ENCODE measurements at places on chromosomes 11 and 22.
A peak's percentile ranks its signal among the peaks of the same experiment; 100 is the strongest.

GRCh38 chr11:125724125-125724524, 22.0 kb upstream of the PATE1 start:
- no peak for DNase-seq

- no peak for DNase-seq
Measured at GRCh38 chr11:17171916-17172315, 35.9 kb downstream of the PIK3C2A start.

DNA sequence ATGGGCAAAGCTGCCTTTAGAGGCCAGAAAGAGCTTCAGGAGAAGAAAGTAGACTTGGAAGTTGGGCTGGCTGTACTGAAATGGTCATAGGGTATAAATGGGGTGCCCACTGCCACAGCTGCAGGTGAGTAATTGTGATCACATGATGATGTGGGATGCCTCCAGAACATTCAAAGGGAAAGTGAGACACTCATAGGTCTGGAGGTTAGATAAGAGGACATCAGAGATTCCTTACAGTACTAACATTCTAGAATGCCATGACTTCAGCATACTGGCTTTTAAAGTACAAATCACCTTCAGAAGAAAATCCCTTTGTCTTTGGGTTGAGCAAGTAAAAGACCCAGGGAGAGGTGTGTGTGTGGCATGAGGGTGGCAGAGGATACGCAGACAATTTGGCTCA, 419.2 kb downstream of the TENM4 start:
- no peak for DNase-seq

- no peak for DNase-seq
Measured at GRCh38 chr11:17696741-17697140, 22.6 kb upstream of the MYOD1 start.

GRCh38 chr22:38455530-38456271, 702 bp upstream of the KCNJ4 start:
- DNase-seq = no peak

DNA sequence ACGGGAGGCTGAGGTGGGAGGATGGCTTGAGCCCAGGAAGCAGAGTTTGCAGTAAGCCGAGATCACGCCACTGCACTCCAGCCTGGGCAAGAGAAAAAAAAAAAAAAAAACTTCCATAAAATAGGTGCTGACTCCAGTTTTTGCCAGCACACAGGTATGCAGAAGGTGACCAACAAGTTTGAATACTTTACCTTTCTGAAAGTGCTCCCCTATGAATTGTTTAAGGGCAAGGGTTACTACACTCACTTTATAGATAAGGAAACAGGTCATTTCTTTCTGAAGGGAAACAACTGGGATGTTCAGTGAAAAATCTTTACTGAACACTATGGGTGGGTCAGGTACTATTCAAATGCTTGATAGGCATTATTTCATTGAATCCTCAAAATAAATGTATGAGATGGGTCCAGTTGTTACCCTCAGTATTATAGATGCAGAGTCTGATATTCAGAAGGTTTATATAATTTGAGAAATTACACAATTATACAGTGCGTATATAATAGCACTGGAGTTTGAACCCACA, 538.5 kb downstream of the INSC start:
- DNase-seq = no peak

- DNase-seq = no peak
Measured at GRCh38 chr11:15670520-15671070, 555.9 kb downstream of the INSC start.

GRCh38 chr11:63603180-63603518, 11.1 kb downstream of the PLAAT3 start:
- DNase-seq = peak; percentile 90

GRCh38 chr22:24093855-24094254, 82.8 kb downstream of the CABIN1 start:
- DNase-seq = no peak

DNA sequence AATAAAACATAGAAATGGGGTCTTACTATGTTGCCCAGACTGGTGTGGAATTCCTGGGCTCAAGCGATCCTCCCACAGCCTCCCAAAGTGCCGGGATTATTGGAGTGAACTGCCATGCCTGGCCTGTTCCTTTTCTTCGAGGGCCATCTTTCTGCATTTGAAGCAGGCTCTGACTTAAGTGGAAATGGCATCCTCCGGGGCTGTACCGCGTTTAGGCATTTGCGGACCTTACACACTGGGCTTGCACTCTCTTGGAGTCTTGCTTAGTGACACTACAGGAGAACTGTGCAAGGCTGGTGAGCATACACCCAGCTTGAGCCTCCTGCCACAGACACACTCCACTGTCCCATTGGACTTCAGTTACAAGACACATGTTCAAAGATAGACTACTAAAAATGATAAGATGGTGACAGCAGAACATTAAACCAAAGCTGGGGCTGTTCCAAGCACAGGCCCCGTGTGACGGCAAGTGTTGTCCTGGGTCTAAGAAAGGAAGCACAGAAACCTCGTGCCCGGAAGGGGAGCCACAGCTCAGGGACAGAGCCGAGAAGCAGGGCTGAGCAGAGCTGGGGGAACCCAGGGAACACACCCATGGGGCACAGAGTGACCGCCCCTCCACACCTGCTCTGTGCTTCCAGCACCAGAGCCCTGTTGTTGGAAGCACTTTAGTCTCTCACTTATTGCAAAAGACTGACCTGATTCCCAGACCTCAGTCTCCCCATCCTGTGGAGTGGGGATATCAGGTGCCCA, 59.0 kb upstream of the SHANK2 start:
- no peak for DNase-seq

GRCh38 chr11:58125469-58125868, at the start of gene OR9I1:
OR9I1 (minus strand) TSS chr11:58125530; CDS start chr11:58119444, 6,086 bp downstream.
- DNase-seq = no peak

DNA sequence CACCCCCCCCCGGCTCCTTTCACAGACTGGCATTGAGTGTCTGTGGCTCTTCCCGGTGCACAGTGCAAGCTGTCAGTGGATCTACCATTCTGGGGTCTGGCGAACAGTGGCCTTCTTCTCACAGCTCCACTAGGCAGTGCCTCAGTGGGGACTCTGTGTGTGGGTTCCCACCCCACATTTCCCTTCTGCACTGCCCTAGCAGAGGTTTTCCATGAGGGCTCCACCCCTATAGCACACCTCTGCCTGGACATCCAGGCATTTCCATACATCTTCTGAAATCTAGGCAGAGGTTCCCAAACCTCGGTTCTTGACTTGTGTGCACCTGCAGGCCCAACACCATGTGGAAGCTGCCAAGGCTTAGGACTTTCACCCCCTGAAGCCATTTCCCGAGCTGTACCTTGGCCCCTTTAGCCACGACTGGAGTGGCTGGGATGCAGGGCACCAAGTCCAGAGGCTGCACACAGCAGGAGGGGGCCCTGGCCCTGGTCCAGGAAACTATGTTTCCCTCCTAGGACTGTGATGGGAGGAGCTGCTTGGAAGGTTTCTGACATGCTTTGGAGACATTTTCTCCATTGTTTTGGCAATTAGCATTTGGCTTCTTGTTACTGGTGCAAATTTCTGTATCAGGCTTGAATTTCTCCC, 26.0 kb downstream of the BCL2L13 start:
- no peak for DNase-seq

DNA sequence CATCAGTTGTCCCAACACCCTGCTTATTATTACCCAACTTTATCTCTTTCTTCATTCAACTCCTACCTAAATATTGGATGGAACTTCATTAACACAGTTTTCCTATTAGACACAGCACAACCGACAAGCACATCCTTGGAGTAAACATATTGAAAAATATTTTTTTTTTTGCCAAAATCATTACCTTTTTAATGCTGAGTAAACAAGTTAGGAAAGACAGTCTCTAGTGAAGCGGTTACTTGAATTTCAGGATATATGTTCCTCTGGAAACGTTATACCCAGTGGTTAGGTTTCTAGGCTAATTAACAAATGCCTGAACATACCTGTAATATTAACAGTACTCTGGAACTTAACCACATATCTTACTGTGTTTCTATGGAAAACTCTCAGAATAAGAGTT, 11.4 kb downstream of the SESN3 start:
- no peak for DNase-seq

DNA sequence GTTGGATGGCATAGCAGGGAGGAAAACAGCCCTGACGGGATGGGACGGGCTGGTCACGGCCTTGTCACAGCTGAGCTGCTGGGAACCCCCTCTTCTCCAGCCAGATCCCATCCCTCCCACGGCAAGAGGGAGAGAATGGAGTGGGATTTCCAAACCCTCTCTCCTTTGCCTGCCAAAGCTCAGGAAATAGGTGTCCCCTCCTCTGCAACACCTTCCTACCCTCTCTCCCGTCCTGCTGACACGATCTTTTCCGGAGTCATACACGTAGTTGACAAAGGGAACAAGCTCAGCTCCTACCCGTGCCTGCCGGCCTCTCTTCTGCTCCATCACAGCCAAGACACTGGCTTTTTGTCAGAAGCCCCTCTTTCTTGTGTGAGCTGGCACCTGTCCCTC, 48.1 kb downstream of the PISD start:
- no peak for DNase-seq

DNA sequence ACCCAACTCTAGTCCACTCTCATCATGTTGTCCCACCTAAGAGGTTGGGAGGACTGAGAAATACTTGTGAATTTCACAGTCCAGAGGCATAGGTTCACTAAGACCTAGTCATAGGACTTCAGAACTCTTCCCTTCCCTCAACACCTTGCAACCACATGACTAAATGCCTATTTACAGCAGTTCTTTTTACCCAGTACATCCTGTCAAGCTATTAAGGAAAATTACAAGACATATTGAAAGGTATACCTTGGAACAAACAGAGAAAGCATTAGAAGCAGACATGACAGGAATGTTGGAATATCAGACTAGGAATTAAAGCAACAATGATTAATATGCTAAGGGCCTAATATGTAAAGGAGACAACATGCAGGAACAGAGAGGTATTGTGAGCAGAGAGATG, 563.8 kb upstream of the LRRC4C start:
- DNase-seq = no peak

GRCh38 chr11:79932612-79933011, 491.8 kb upstream of the TENM4 start:
- no peak for DNase-seq

DNA sequence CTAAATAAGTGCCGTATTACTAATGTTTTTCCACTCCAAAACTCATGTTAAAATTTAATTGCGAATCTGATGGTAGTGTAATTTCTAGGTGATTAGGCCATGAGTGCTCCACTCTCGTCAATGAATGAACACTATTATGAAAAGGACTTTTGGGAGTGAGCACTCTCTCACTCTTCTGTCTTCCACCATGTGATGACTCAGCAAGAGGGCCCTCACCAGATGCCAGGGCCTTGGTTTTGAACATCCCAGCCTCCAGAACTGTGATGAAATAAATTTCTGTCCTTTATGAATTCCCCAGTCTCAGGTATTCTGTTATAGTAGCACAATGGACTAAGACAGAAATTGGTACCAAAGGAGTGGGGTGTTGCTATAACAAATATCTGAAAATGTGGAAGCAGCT, 8.1 kb downstream of the JRKL start:
- no peak for DNase-seq

- no peak for DNase-seq
Measured at GRCh38 chr11:130214861-130215530, 55.4 kb downstream of the ST14 start.

DNA sequence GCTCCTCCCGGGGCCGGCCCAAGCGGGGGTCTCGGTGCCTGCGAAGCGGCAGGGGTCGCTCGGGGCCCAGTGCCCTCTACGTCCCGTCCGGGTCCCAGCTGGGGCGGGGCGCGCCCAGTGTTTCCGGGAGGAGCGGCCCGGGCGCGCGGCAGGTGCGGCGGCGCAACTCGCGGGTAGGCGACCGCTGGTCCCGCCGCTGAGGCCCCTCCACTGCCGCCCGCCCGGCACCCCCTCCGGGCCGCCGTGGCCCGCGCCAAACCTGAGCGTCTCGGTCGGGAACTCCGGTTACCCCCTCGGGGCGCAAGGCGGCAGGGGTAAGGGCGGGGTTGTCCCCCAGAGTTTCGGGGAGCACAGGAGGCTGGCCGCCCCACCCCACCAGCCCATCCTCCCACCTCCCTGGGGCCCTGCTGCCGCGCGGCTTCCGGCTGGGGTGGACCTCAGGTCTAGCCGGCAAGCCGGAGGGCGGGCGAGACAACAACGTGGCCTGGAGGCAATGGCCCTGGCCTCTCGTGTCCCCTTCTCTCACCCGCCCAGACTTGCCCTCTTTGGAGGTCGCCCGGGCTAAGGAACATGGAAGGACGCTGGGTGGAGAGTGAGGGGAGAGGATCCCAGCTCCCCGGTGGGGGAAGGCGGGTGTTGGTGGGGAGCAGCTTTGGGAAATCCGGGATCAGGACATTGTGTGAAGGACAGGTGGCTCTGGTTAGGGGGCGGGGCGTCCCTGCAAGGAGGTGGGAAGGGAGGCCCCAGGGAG, 398 bp upstream of the CRACR2B start:
- DNase-seq = peak; percentile 32

GRCh38 chr11:2519862-2520735, 75.3 kb downstream of the KCNQ1 start:
- no peak for DNase-seq

GRCh38 chr11:91850533-91851275, 373.9 kb upstream of the FAT3 start:
- no peak for DNase-seq

DNA sequence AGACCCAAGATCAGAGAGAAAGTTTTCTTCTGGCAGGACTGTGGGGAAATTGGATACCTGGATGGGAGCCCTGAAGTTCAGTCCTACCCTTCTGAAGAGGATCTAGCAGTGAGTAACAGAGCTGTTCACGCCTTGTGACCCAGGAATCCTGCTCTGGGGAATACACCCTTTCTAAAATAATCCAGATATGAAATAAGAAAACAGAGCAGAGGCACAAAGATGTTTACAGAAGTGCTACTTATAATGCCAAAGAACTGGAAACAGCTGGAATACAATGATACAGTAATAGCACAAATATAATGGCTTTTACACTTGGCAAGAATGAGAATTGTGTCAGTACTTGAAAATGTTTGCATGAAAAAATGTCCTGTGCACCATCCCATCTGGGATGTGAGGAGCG, 304.0 kb upstream of the NARS2 start:
- no peak for DNase-seq

DNA sequence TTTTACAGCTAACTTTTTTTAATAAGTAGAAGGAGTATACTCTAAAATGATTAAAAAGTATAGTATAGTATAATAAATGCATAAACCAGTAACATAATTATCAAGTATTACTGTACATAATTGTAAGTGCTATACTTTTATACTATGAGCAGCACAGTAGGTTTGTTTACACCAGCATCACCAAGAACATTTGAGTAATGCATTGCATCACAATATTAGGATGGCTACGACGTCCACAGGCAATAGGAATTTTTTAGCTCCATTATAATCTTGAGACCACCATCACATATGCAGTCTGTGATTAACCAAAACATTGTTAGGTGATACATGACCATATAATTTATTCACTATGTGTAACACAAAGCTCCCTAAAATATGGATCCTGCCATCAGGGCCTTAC, 20.4 kb downstream of the RNF141 start:
- no peak for DNase-seq

GRCh38 chr11:12088047-12088481, 22.3 kb upstream of the MICAL2 start:
- DNase-seq = no peak
